ENCODE measurements at places on chromosomes 3 and 15. TPM values are rescaled to one million over a fixed set of nuclear protein-coding genes. Genes with fewer than 3 reads are reported as not detected.

Gene CDC25A
- 30.8 TPM for total RNA-seq

Gene TFRC
- total RNA-seq: 102 TPM

Gene EBLN2
- total RNA-seq: 1.7 TPM

Gene DHX30
- total RNA-seq: 102 TPM

Gene EFHB
- total RNA-seq: 3.3 TPM
